Activated gamma-delta T cell (primary cell): ENCODE measurements at places on chromosomes 12 and 14.

- DNase-seq, result no peak
Observed at GRCh38 chr14:77979666-77980351, 179.9 kb downstream of the ADCK1 start.

DNA sequence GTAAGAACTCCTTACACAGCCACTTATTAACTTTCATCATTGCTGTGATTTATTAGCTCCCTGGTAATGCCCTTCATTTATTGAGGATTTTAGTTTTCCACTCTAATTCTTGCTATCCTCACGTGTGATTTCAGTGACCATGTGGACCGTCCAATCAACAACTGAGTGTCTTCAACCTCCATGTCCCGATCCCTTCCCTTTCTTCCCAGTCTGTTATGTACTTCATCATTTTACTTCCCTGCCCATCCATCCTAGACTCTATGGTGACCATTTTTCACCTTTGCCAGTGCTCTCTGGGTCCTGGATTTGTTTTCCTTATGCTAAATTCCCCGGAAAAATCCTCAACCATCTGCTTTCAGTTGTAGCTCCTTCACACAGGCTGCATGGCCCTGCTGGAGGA is 111.0 kb downstream of the MSRB3 start:
- DNase-seq, result no peak

DNA sequence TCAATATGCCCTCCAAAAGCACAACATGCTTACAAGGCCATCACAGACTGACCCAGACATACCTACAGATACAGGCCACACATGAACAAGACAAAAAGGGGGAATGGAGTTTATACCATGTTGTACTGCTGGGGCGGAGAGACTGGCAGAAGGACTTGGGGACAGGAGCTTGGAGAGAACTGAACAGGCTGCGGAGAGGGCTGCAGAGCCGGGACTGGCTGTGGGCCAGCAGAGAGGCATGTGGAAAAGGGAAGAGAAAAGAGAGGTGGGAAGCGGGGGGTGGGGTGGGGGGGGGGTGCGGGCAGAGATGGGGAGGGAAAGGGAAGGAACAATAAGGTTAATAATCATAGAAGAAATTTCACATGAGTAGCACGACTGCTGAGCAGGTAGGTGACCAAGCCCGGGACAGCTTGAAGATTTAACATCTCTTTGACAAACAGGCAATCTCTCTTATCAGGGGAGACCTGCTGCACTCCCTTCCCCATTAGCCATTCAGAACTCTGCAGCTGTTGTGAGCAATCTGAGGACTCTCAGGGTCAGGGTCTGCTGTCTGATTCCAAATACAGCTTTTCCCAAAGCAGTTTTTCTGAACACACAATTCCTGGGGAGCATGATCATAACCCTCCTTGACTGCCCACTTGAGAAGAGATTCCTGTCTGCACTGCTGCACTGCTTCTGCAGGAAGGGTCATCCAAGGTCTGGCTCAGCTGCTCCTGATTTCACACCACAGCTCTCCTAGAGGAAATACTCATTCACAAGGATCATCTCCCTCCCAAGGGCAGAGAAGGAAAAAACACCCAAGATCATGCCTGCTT is 21.6 kb upstream of the STAC3 start:
- DNase-seq, result no peak

GRCh38 chr12:132021031-132021871 is 71.5 kb downstream of the EP400 start:
- DNase-seq, result no peak

DNA sequence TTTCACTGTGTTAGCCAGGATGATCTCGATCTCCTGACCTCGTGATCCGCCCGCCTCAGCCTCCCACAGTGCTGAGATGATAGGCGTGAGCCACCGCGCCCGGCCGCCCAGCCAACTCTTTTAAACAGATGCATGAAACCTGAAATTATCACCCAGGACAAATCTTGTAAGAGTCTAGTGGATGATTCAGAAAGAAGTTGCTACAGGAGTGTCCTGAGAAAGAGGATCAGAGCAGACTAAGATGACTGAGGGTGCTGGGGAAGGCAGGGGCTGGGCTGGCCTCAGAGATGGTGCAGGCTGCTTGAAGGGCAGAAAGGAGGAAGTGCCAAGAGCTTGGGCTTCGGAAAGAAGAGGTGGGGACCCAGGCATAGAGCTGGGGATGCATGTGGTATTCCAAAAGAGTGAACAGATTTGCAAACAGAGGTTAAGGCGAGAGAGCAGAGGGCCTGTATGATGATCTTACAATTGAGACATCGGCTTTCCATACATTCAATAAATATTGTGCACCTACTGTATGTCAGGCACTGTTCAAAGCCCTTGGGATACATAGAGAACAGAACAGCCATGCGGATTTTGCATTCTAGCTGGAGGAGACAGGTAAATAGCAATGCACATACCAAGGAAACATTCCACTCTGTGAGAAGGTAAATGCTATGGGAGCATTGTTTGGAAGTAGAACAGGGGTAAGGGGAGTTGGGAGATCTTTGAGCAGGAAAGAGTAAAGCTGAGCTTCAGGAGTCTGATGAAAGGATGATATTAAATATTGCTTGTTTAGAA is 7.4 kb upstream of the CD9 start:
- DNase-seq, result no peak

GRCh38 chr14:76126076-76126475 is 25.6 kb upstream of the GPATCH2L start:
- DNase-seq, result no peak

DNA sequence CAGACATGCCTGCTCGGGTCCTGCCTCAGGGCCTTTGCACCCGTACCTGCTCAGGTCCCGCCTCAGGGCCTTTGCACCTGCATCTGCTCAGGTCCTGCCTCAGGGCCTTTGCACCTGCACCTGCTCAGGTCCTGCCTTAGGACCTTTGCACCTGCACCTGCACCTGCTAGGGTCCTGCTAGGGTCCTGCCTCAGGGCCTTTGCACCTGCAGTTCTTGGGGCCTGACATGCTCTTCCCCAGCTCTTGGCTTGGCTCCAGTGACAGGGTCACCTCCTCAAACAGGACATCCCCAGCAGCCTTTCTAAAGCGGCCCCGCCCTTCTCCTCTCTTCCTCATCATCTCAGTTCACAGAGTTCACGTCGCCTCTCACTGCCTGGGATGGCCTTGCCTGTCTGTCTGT is 54.9 kb upstream of the NCOR2 start:
- no peak for DNase-seq

GRCh38 chr12:41802803-41803202 is 341.9 kb downstream of the GXYLT1 start:
- DNase-seq, result no peak

GRCh38 chr12:56614627-56615026 is 15.5 kb downstream of the BAZ2A start:
- no peak for DNase-seq

DNA sequence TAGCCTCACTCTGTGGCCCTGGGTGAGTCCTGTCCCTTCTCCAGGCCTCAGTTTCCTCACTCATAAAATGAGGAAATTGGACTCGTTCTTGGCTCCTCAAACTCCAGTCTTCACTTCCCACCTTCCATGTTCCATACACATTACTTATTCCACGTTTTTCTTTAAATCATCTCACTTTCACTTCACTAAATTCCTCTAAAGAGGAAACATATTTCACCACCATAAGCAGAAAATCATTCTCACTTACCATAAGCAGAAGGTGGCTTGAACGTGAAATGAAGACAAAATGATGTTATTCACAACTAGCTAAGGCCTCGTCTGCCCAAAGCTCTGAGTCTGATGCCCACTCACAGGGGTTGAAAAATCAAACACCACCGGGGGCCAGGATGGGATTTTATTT is 278.3 kb downstream of the ADGRD1 start:
- no peak for DNase-seq

DNA sequence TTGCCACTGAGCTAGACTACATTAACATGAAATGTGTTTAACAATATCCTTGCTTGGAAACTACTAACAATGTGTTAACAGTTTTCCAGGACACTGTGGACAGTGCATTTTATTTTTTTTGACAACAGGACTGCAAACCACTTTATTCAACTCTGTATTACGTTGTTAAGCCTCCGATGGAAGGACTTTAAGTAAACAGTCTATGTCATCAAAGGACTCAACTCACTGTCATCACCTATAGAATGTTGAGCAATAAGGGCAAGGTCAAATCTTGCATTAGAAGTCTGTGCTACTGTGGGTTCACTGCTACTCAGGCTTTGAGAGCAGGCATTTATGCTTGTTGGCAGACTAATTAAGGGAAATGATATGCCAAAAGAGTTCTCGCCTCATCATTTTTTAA is 483.7 kb downstream of the FLRT2 start:
- DNase-seq, result no peak

DNA sequence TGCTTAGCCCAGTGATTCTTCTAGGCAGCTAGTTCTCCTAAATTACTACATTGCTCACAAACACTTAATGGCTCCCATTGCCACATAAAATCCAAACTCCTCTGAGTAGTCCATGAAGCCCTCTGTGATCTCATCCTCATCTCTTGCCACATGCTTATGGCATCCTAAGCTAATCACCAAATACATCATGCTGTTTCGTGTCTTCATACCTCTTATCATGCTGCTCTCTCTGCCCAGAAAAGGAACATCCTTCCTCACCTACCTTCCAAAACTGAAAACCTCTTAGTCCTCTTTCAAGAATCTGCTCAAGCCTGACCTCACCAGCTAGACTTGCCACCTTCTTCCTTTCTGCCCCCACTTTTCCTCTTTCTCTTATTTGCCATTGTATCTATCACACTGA is 108.5 kb downstream of the DUSP6 start:
- DNase-seq, result no peak

GRCh38 chr14:41403360-41403759 is 203.3 kb upstream of the LRFN5 start:
- DNase-seq, result no peak

DNA sequence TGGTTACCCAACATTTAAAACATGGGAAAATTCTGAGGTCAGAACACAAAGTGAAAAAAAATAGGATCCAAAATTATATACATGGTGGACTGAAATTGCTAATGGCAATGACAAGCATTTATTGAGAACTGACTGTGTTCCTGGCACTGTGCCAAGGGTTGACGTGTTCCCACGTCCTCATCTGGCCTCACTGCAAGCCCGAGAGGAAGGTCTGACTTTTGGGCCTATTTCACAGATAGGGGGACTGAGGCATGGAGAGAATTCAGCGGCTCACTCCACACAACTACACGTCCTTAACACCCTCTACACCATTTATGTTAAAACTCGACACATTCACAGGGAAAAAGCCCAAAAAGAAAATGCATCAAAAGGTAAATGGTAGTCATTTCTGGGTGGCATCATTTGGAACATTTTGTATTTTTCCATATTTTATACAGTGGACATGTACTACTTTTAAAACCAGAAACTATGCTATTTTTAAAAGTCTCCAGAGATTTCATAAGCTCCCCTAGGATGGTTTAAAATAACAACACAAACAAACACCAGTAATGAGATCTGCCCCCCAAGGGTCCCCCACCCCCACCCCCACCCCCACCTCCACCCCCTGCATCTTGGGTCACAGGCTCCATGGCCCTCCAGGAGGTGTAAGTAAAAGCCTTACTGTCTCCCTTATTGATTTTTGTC is 27.7 kb downstream of the CLMN start:
- no peak for DNase-seq

GRCh38 chr14:73567951-73568885 is 795 bp upstream of the ACOT2 start:
- no peak for DNase-seq

GRCh38 chr12:124713436-124714082 is 146.1 kb upstream of the NCOR2 start:
- no peak for DNase-seq

DNA sequence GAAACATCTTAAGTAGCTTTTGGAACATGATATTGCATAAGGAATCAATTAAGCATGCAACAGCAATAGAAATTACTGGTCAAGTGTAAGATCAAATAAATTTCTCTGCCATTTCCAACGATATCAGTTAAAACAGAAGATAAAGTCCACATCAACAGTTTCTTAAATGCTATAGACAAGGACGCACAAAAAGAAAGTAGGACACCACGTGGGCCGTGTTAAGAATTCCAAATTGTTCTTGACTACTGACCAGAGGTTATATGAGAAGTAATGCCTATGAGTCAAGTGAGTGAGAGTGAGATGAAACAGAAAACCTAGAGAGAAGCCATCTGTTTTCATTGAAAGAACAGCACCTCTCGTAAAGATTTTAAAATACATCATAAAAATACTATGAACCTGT is 318.2 kb downstream of the TMEM117 start:
- no peak for DNase-seq

DNA sequence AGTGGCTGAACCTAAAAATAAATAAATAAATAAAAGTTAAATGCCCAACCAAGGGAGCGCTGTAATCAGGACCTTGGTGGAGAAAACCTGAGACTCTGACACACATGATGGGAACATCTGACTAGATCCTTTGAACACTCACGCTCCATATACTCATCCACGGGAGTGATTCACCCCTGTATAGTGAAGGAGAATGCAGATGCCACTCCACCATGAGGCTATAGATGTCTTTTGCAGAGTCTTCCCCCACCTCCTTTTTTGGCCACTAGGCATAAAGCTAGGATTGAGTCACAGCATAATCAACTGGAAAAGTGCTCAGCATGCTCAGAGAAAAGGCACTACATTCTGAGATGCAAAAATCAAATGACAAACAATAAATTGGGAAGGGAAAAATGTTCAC is 19.0 kb downstream of the ADAM20 start:
- no peak for DNase-seq

DNA sequence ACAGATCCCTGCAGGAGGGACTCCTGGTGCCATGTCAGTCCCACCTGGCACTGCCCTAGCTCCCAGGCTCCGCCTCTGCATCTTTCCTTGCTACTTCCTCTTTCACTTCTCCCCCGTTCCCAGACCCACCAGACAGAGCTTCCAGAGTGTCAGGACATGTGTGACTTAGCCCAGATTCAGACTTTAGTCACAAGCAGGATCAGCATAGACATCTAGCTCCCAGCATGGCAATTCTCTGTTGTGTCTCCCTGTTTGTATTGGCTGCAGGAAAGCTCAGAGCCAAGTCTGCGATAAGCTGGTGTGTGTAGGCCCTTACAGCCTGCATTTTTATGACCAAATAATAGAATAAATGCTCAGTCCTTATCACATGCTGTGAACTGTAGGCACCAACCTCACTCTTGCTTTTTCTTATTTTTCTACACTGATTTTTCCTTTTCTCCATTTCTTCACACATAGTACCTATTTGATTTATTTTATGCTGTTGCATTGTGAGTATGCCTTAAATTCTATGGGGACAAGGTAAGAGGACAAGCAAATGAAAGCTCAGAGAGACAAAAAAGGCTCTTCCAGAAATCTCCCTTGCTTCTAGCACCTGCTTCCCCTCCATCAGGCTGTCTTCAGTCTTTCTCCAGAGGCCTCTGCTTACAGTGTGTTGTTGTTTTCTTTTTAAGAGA is 5.9 kb downstream of the DHRS2 start:
- DNase-seq, result no peak

DNA sequence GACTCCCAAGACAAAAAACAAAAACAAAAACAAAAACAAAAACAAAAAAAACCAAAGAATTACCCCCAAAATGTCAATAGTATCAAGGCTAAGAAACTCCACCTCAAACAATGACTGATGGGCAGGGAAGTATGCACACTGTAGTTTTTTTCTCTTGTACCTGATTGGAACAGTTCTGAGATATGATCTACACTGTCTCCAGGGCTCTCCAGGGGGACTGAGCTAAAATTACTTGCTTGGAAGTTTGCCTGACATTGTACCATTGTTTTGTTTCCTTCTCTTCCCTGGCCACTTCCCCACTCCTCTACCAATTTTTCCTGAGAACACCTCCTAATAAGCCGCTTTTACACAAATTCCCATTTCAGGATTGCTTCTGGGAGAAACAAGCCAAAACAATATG is 22.3 kb upstream of the CATSPERB start:
- no peak for DNase-seq

- no peak for DNase-seq
Observed at GRCh38 chr14:32252030-32252670, 49.1 kb upstream of the RNU6-8 start.

GRCh38 chr14:96445844-96446710 is 54.1 kb downstream of the AK7 start:
- DNase-seq, result no peak
